MV-4-11 (cell line): ENCODE measurements at places on chromosomes 4 and X.
A peak's percentile ranks its signal among the peaks of the same experiment; 100 is the strongest.

- no peak for DNase-seq
Measured at GRCh38 chr4:171561419-171561818, 251.8 kb upstream of the GALNTL6 start.

DNA sequence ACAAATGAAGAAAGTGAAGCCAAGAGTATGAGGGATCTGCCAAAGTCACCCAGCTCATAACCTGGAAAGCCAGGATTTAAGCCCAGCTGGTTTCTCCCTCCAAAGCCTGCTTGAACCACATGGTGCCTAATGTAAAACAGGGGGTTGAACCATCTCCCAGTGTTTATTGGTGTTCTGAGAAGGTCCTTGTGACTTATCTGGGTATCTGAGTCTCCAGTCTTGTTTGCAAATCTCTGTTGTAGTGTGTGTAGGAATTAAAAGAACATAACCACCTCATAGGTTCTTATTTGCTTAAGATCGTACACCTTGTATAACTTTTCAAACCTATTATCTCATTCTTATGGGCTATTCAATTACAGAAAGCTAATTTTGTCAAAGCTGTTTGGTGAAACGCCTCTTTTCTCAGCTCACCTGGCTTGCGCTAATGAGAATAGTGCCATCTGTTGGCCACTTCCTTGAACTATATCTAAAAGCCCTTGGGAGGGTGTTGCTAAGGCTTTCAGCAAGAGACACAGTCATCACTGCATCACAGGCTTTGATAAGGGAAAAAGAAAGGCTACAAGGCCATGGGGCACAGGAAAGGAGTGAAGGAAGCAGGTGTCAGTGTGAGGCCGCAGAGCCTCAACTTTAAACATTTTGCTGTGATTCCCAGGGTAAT lies 34.0 kb downstream of the ETDB start:
- DNase-seq: peak; percentile 41

DNA sequence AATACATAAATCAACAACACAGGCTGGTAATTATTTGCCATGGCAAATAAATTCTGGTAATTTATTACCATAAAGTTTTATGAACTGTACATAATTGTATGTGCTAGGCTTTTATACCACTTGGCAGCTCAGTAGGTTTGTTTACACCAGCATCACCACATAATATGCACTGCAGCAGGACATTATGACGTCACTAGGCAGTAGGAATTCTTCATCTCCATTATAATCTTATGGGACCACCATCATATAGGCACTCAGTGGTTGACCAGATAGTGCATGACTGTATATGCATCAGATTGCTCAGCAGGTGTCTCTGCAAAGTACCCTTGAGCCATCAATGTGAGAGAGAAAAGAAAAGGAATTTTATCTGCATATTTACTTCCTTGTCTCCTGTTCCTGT lies 295.4 kb downstream of the CFAP47 start:
- DNase-seq: no peak

- no peak for DNase-seq
Measured at GRCh38 chr4:96983830-96984229, 1143.9 kb downstream of the PDHA2 start.

DNA sequence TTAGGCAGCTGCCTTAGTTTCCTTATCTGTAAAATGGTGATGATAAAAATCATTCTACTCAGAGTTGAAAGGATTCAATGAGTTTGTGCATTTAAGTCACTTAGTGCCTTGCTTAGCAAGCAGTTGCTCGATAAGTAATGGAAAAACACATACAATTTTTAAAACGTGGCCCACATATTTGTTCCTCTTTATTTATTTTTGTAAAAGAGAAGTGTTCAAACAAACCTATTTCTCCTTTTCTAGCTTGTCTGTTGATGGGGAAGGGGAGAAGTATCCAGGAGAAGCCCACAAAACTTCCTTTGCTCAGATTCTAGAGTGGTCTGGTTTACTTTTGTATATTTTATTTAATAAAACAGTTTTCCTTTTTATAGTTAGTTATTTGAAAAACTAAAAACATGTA lies 3.3 kb upstream of the HPGDS start:
- no peak for DNase-seq

DNA sequence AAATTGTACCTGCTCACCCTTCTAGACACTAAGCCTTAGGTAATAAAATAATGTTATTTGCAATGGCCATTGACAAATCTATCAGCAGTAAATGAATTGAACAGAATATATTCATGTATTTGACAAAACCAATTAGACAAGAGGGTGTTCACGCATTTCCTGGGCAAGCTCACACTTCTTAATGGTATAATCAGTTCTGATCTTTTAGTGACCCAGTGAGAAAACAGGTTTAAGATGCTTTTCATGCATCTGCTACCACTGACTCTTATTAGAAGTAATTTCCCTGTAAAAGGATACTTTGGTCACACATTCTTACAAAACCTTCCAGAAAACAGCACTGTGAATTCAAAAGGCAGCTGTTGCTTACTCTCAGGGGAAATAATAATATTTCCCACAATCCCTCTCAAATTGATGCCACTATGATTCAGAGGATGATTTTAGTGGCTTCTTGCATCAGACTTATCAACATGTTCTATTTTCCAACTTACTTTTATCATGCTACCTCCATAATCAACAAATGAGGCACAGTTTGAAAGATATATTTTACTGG lies 313.9 kb upstream of the NWD2 start:
- DNase-seq: no peak

DNA sequence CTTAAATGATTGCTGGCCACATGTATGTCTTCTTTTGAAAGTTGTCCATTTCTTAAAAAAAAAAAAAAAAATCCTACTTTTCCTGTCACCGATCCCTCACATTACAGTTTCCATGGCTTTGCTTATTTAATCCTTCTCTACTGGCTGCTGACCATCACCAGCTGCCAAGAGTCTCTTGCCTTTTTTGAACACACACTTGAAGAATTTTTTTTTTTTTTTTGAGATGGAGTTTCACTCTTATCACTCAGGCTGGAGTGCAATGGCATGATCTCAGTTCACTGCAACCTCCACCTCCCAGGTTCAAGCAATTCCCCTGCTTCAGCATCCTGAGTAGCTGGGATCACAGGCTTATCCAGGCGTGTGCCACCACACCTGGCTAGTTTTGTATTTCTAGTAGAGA lies 134.0 kb downstream of the ANXA5 start:
- DNase-seq: no peak

- DNase-seq: no peak
Measured at GRCh38 chr4:109298279-109299010, 4.0 kb downstream of the COL25A1 start.

DNA sequence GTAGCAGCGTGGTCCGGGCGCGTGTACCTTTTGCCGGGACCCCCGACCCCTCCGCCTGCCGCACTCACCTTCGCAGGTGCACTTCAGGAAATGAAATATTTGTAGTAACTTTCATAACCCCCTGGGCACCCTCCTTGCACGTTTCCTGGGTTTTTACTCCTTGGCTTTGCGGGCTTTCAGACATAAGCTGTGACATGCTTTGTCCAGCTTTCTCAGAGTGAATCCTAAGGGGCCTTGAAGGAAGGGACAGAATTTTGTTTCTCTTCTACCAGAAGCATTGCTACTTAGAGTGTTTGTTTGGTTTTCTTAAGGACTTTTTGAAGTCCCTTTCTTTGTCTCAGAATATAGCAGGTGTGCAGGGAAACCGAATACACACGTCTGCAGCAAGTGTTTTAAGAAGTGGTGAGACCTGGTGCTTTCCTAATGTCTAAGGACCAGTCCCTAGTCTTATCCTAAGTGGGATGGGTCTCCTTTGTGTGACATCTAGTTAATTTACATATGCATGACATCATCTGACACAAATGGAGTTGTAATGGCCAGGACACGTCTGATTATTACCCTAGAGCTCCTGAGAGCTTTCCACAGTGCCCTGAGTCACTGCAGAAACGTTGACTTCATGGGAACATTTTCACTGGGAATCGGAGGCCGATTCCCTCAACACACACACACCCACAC lies 1.3 kb downstream of the FAM149A start:
- DNase-seq: no peak

DNA sequence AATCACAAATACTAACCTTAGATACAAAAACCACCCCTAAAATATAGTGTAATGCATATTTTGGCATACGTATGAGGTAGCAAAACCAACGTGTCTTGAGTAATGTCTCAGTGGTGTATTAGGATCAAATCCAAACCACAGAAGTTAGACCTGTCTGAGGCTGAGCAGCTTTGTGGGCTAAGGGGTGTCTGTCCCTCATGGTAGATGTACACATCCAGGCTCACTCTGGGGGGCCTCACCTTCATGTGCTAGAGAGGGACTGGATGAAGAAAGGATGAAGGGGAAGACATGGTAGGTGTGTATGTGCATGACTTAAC lies 188.0 kb upstream of the TBC1D9 start:
- DNase-seq: no peak

DNA sequence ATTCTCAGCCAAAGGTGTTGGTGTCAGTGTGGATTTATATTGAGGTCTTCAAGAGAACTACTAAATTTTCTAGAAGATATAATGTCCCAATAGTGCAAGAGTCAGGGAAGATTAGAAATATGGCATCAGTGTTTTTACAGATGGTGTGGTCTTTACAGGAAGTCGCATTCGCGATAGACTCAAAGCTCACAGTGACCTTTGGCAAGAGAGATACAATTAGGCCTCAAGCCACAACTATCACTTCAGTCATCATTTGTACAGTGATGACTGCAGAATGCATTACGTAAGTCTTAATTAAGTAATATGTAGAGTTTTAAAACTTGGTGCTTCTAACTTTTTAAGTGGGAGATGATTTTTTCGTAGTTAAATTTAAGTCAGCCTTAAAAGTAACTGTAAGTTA lies 237.2 kb upstream of the FSTL5 start:
- peak; percentile 71 for DNase-seq

- no peak for DNase-seq
Measured at GRCh38 chr4:159768016-159768415, 665.1 kb downstream of the RAPGEF2 start.

- no peak for DNase-seq
Measured at GRCh38 chr4:90061881-90062280, 65.3 kb upstream of the CCSER1 start.

DNA sequence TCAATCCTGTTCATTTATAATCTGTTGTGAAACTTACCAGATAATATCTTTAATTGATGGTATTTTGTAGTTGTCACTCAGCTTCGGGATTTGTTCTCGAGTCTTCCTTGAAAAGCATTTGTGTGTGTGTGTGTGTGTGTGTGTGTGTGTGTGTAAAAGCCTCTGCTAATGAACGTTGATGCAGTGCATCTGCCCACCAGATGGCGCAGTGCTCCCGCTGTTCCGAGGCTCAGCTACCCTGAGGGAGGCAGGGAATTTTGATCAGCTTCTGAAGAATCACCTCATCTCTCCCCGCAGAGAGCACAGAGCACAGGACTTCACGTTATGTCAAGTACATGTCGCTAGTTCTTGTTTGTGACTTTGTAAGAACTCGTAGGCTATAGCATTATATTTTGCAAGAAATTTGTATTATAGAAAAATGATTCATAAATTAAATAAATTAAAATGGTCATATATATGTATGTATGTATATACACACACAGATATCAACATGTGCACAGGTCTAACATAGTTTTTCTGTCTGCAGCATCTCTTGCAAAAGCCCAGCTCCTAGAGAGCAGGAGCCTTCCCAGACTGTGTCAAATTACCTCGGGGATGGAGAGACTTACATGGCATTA lies 316.7 kb upstream of the IGFBP7 start:
- peak; percentile 52 for DNase-seq

DNA sequence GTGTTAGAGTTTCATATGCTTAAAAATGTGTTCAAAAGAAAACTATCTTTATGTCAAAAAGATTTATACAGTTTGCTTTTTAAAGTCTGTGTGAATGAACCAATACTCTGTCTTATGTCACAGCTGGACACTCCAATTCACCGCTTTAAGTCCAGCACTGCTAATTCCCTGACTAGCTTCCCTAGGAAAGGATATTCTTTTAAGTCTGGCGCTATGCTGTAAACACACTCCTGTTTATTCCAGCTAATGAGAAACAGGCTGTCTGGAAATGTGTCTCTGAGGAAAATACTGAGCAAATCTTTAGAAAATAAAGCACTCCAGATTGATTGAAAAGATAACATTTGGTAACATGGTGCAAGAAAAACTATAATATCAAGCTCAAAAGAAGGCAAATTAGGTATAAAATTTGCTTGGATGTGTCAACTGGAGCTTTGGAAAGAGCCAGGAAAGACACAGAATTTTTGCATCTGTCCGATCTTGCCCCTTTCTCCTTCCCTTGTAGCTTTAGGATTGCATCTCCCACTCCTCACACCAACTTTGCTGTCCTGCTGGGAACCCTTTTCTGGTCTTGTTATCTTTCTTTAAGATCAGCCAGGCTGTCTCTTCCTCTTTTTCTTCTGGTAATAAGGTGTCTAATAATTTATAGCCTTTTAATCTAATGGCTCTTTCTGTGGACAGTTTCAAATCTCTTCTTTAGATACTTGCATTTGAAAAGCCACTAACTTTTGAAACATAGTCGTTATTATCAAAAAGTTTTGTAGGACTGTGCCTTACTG lies 40.9 kb upstream of the VEGFC start:
- no peak for DNase-seq

DNA sequence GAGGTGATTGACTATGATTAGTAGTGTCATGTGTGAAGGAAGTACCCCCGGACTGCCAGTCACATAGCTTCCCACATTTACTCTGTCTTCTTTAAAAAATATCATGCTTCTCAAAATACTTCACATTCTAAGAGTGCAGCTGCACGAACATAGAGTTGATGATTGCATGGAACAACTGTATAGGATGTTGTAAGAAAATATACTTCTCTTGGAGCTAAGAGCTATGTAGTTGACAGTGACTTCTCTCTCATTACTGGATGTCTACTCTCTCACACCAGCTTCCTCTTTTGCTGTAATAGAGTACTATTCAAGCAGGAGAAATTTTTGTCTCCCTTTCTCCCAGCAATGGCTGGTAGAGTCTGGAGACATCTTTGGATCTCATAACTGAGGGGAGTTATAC lies 99.4 kb upstream of the PUDP start:
- peak; percentile 79 for DNase-seq

DNA sequence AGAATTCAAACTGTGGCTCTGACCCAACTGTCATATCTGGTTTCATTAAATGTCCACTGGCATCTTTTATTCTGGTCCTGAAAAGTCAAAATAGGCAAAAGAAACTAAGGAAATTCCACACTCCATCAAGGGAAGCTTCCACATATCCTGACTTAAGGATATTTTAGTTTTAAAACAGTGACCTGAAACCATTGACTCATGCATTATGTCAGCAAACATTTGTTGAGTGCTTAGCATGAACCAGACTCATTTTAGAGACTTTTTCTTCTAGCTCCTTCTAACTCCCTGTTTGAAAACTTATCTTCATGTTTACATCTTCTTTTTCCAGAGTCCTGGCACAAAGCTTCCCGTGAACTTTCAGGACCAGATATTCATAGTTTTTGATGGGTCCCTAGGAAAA lies 6.9 kb upstream of the CXCL1 start:
- DNase-seq: no peak

DNA sequence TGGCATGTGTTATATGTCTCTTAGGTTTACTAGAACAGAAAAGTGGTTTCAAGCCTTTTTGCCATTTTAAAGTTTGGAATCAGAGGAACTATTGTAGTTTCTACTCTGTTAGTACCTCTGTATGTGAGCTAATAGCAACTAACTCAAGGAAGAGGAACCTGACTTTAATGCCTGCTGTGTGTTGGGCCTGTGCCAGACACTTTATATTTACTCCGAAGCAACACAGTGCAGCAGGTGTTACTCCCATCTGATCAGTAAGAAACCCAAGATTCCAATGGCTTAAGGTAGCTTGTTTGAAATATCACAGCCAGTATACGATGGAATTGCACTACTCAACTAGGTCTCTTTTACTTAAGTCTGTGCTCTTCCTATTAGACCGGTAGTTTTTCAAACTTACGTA lies 79.2 kb downstream of the USP9X start:
- no peak for DNase-seq
